Fibroblast of skin of left biceps (primary cell): ENCODE measurements at places on chromosomes 2 and 18.

DNA sequence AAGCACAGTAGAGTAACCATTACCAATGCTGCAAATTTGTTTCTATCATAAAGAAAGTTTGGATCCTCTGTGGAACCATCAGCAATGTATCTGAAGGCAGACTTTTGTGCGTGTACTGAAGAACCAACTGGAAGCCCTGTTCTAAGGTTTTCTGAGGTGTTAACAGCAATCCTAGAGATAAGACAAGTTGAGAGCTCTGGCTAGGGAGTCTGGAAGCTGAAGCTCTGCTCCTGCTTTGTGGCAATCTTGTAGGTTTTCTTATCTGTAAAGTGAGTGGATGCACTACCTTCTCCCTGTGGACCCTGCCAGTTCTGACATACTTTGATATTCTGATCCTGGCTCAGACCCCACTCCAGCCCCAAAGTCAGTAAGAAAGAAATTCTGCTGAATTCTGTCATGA lies 171.2 kb upstream of the SLC14A2 start:
- DNase-seq: no peak

DNA sequence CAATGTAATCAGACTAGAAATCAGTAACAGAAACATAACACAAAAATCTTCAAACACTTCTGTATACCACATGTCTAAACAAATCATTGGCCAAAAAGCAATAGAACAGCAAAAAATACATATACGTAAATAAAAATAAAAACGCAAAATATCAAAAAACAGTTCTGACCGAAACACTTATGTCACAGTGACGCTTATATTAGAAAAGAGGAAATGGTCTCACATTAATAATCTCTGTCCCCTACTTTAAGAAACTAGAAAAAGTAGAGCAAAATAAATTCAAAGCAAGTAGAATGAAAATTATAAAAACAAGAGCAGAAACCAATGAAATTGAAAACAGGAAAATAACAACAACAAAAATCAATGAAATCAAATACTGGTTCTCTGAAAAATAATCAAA lies 41.9 kb downstream of the TMEM131 start:
- no peak for DNase-seq

- DNase-seq: no peak
Observed at GRCh38 chr2:224271617-224272236, 130.2 kb downstream of the FAM124B start.

DNA sequence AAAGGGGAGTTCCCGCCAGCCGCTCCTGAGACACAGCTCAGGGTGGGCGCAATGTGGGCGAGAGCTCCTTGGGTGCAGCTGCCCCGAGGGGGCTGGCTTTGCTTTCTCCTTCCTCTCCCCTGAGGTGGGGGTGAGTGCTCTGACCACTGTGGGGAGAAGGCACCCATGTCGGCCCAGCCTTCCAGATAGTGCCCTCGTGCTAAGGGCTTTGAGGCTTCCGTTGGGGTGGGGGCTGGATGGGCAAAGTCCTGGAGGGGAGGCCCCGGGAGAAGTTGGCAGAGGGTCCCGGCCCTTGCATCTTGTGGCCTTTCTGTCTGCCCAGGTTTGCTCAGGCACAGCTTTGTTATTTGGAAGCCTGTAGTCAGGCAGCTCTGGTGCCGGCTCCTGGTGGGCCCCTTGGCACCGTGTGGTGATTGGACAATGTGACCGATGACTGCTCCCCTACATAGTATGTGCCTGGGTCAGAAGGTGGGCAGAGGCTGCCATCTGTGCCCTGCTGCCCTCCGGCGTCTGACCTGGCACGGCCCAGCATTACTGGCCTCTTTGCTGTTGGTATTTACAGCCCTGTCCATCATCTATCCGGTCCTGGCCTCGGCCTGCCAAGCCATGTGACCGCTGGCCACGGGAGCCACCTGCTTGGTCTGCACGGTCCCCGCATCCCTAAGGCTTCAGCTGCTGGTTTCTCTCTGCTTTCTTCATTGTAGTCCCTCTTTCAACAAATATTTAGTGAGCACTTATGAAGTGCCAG lies 50.8 kb downstream of the TWIST2 start:
- no peak for DNase-seq

GRCh38 chr2:214543386-214543955 lies 132.6 kb downstream of the VWC2L start:
- peak; percentile 17 for DNase-seq

DNA sequence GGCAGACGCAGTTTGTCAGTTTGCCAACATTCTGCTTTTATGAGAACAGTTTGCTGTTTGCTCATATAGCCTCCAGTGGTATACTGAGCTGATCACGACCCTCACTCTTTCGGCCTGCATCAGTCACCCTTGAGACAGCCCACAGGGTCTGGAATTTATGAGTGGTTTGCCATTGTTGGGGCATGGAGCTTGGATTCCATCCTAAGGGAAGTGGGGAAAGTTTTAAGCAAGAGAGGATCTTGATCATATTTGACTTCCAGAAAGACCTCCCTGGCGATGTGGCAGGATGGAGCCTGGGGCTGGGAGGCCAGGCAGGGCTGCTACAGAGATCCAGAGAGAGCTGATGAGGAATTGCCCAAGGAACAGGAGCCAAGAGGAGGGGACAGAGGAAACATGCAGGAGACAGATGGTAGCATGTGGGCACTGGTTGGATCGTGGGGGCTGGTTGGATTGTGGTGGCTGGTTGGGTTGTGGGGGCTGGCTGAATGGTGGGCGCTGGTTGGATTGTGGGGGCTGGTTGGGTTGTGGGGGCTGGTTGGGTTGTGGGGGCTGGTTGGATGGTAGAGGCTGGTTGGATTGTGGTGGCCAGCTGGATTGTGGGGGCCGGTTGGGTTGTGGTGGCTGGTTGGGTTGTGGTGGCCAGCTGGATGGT lies 27.3 kb upstream of the GPR17 start:
- no peak for DNase-seq

- DNase-seq: no peak
Observed at GRCh38 chr18:36899289-36899688, 70.4 kb downstream of the KIAA1328 start.

GRCh38 chr2:129274038-129274415 lies 705.4 kb upstream of the RAB6C start:
- no peak for DNase-seq

DNA sequence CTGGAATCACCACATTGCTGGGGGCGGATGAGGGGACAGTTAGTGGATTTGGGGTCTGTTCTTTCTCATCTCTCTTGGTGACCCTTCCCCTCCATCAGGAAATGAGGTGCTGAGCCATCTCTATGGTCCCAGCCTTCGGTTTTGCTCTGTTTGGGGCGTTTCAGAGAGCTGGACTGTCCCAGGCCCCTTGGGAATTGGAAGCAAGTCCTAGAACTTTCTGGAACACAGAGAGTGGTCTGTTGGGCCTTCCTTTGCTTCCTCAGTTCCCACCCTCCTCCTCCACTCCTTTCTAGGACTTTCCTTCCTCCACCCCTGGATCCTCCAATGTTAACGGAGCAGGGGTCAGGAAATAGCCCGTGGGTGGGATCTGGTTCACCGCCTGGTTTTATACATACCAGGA lies 17.0 kb downstream of the RRM2 start:
- no peak for DNase-seq

- no peak for DNase-seq
Observed at GRCh38 chr2:28510184-28510583, 14.3 kb downstream of the PLB1 start.
